ENCODE measurements at places on chromosomes 16 and 17.
A peak's percentile ranks its signal among the peaks of the same experiment; 100 is the strongest.

DNA sequence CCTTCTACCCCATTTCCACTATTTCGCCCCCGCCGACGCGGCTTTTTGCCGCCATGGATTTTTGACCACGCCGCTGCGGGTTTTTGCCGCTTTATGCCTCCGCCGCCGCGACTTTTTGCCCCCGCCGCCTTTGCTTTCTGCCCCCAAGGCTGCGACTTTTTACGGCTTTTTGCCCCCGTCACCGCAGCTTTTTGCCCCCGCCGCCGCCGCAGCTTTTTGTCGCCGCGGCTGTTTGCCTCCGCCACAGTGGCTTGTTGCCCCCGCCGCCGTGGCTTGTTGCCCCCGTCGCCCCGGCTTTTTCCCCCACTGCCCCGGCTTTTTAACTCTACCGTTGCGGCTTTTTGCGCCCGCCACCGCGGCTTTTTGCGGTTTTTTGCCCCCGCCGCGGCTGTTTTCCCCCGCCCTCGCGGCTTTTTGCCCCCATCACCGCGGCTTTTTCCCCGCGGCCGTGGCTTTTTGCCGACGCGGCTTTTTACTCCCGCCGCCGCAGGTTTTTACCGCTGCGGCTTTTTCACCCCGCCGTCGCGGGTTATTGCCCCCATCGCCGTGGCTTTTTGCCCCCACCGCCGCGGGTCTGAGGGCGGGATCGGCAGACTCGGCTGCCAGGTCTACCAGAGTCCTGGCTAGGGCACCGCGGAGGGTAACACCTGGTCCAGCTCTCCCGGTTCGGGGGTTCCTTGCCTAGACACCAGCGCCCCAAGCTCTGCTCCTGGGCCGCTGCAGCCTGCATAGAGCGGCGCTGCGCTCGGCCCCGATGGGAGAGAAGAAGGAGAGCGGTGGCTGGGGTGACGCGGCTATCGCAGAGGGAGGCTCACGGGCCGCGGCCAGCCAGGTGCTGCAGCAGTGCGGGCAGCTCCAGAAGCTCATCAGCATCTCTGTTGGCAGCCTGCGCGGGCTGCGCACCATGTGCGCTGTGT, 562.7 kb upstream of the WSB1 start:
- no peak for DNase-seq

GRCh38 chr16:65365732-65366715, 244.2 kb upstream of the CDH11 start:
- no peak for DNase-seq

DNA sequence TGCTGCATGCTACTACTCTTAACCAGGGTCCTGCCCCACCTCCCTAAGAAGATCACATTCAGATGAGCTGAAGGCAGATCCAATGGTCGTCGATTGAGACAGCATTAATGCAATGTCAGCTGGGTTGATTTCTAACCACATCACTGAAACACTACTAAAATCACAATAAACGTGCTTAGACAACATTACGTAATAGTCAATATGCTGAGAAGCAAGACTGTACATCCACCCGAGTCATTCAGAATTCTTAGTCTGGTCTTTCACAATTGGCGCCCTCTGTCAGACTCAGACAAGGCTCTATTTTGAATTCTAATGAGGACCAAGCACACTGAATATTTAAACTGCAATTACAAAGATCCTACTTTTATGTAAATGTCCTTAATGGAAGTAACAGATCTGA, 205.2 kb downstream of the STX8 start:
- no peak for DNase-seq

DNA sequence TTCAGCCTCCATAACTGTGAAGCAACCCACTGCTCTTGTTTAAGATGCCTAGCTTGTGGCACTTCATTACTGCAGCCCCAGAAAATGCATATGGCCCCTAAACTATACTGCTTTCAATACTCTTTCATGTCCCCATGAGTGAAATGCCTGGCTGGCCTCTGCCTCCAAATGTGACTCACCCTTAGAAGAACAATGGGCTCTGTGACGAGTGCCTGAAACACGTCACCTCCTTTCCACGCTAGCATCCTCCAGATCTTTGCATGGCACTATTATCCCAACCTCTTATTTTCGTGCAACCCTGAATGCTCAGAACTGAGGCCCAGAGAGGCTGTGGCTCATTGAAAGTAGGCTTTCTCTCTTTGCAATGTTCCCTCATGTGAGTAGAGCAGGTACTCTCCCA, 233.1 kb downstream of the CBLN1 start:
- DNase-seq = peak; percentile 21

GRCh38 chr16:5837007-5837670, 739.5 kb upstream of the EEF2KMT start:
- no peak for DNase-seq

GRCh38 chr16:17367036-17367435, 103.7 kb downstream of the XYLT1 start:
- no peak for DNase-seq

- DNase-seq = peak; percentile 88
These were observed 263.4 kb downstream of the BCAS3 start for GRCh38 chr17:60941028-60941427.

- no peak for DNase-seq
These were observed 22.6 kb downstream of the PRPSAP1 start for GRCh38 chr17:76331083-76331482.

GRCh38 chr17:42135664-42136653, 13.4 kb downstream of the HSPB9 start:
- no peak for DNase-seq

- no peak for DNase-seq
These were observed 22.7 kb upstream of the KCNJ12 start for GRCh38 chr17:21353326-21354010.

DNA sequence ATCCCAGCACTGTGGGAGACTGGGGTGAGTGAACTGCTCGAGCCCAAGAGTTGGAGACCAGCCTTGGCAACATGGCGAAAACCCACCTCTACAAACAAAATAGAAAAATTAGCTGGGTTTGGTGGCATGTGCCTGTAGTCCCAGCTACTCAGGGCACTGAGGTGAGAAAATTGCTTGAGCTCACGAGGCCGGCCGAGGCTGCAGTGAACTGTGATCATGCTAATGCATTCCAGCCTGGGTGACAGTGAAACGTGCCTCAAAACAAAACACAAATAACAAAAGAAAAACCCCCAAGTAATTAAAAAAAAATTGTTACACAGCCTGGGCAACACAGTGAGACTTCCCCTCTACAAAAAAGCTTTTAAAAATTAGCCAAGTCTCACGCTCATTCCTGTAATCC, 5.0 kb downstream of the CCDC47 start:
- DNase-seq = no peak

DNA sequence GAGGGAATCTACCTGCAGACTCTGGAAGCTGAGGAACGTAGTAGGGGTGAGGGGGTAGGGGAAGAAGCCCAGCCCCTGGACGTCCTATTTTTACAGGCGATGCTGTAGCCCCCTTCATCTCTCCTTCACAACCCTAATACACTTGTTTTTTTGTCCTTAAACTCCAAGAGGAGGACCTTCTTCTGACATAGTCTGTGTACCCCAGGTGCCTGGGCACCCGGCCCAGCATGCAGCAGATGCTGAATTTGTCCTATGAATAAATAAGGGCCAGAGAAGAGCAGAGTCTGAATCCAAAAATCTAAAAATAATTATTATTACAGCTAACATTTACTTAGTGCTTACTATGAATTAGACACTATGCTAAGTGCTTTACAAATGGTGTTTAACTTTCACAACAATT, 5.1 kb downstream of the KIF18B start:
- no peak for DNase-seq
